ENCODE measurements at places on chromosomes 6 and 20. TPM values are rescaled to one million over a fixed set of nuclear protein-coding genes. Genes with fewer than 3 reads are reported as not detected.

- no peaks in the 10 kb centered on the region for H3K36me3 ChIP-seq
- no peak overlapping the region for H3K27ac ChIP-seq
- DNase-seq, result no peak
- H3K27me3 ChIP-seq, result no peaks in the 10 kb centered on the region
- H3K4me1 ChIP-seq, result no peaks in the 10 kb centered on the region
These were observed 575.3 kb downstream of the FRK start for GRCh38 chr6:115485400-115485799.

DNA sequence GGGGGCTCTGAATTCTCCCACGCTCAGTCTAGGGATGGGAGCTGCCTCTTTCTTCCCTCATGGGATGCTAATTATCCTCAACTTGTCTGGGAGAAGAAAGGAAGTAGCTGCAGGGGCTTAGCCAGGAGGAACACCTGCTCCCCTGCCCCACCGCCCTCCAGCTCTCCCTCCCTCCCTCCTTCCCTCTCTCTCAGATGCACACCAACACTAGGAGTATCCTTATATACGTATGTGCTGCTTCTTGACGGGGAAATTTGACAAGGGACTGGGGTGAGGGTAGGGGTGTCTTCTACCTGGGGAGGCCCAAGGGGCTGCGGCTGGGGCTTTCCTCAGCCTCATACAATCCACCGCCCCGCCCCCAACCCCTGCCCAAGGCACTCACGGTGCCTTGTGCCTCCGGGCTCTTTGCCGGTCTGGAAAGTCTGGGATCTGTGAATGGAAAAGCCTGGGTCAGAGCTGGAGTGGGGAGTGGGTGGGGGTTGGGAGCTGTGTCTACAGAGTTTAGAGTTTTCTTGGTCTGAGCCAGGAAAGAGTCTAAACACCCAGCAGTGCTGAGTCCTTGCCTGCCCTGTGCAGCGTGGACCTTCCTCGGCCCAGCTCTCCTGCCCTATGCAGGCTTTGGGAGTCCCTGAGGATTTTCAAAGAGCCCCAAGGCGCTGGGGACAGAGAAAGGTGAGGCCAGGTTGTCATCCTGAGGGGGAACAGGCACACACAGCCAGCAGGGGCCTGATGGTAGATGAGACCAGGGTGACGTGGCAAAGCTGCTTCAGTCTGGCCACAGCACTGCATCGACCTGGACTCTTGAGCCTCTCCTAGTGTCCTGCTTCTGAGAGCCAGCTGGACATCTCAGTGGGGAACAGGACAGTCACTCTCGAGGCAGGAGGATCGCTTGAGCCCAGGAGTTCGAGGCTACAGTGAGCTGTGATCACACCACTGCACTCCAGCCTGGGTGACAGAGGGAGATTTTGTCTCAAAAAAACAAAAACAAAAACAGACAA is 29.3 kb upstream of the EMILIN3 start:
- H3K36me3 ChIP-seq, result no peaks in the 10 kb centered on the region
- H3K4me3 ChIP-seq, result no peak overlapping the region
- H3K27ac ChIP-seq, result peak overlapping the region; percentile 26
- no peak for DNase-seq
- no peaks in the 10 kb centered on the region for H3K4me1 ChIP-seq

DNA sequence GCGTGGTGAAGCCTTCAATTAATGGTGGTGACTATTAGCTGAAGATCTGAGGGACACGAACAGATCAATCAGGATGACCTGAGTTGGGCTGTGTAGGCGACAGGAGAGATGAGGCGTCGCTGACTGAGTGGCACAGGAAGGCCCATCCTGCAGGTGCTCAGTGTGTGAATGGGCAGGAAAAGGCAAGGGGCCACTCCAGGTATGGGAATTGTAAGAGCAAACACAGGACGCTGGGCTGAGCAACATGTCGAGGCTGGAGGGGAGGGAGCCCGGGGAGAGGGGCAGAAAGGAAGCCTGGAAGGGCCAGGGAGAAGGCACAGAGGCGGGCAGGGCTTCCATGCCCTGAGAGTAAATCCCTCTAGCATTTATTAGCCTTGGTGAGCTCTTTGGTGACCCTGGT is 151.0 kb downstream of the VEGFA start:
- H3K4me1 ChIP-seq, result peaks cover 5% of the 10 kb centered on the region
- H3K27me3 ChIP-seq, result peaks cover 11% of the 10 kb centered on the region
- no peaks in the 10 kb centered on the region for H3K36me3 ChIP-seq
- no peak overlapping the region for H3K27ac ChIP-seq
- no peak overlapping the region for H3K4me3 ChIP-seq

DNA sequence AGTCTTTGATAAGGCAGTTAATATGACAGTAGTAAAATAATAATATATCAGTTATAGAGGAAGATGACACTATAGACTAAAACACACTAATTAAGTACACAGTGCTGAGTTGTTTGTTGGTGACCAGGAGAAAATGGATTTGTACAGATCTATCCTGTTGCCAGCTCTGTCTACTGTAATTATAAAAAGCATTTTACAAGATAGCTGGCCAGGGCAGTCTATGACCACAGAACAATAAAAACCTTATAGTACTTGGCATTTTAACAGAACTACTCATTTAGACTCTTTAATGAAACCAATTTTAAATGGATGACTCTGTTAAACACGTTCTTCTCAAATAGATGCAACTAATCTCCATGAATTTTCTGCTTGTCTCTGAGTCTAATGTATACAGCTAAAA is 367.5 kb downstream of the BTBD9 start:
- H3K27ac ChIP-seq, result no peak overlapping the region
- no peak for DNase-seq
- H3K4me1 ChIP-seq, result no peaks in the 10 kb centered on the region
- H3K27me3 ChIP-seq, result no peaks in the 10 kb centered on the region
- peaks cover 2% of the 10 kb centered on the region for H3K36me3 ChIP-seq
- H3K4me3 ChIP-seq, result no peak overlapping the region

The SPAG4 gene
- total RNA-seq, result 5.2 TPM

GRCh38 chr6:37698264-37699137 is 818 bp upstream of the MDGA1 start:
- peaks cover 4% of the 10 kb centered on the region for H3K36me3 ChIP-seq
- DNase-seq, result peak; percentile 90
- H3K4me3 ChIP-seq, result peak overlapping the region; percentile 97
- H3K27ac ChIP-seq, result peak overlapping the region; percentile 93
- peaks cover 59% of the 10 kb centered on the region for H3K27me3 ChIP-seq
- H3K4me1 ChIP-seq, result peaks cover 26% of the 10 kb centered on the region

- no peak overlapping the region for H3K4me3 ChIP-seq
- H3K4me1 ChIP-seq, result no peaks in the 10 kb centered on the region
- DNase-seq, result no peak
- no peaks in the 10 kb centered on the region for H3K36me3 ChIP-seq
These were observed 268.5 kb upstream of the MARCKS start for GRCh38 chr6:113588646-113589045.

The RAB32 gene
- total RNA-seq, result 0.89 TPM

- H3K27me3 ChIP-seq, result no peaks in the 10 kb centered on the region
- no peak overlapping the region for H3K4me3 ChIP-seq
- peaks cover 58% of the 10 kb centered on the region for H3K36me3 ChIP-seq
- no peak overlapping the region for H3K27ac ChIP-seq
- no peak for DNase-seq
These were observed 8.8 kb downstream of the DNPH1 start for GRCh38 chr6:43220439-43220951.

DNA sequence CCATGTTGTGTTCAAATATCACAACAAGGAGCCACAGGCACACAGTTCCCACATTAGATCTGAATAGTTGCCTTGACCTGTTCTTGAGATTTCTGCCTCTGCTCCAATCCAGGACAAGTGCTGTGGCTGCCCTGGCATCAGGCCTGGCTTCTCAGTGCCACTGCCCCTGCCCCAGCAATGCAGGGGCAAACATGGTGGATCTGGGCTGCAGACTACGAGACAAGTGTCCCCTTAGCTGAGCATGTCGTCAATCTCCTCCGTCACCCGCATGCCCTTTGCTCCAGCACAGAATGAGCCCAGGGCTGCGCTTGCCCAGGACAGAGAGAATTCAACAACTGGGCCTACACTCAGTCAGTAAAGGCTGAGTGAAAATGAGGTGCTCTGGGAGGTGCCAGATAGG is 201.6 kb downstream of the SYNDIG1 start:
- no peaks in the 10 kb centered on the region for H3K36me3 ChIP-seq
- H3K4me1 ChIP-seq, result no peaks in the 10 kb centered on the region
- H3K4me3 ChIP-seq, result no peak overlapping the region

DNA sequence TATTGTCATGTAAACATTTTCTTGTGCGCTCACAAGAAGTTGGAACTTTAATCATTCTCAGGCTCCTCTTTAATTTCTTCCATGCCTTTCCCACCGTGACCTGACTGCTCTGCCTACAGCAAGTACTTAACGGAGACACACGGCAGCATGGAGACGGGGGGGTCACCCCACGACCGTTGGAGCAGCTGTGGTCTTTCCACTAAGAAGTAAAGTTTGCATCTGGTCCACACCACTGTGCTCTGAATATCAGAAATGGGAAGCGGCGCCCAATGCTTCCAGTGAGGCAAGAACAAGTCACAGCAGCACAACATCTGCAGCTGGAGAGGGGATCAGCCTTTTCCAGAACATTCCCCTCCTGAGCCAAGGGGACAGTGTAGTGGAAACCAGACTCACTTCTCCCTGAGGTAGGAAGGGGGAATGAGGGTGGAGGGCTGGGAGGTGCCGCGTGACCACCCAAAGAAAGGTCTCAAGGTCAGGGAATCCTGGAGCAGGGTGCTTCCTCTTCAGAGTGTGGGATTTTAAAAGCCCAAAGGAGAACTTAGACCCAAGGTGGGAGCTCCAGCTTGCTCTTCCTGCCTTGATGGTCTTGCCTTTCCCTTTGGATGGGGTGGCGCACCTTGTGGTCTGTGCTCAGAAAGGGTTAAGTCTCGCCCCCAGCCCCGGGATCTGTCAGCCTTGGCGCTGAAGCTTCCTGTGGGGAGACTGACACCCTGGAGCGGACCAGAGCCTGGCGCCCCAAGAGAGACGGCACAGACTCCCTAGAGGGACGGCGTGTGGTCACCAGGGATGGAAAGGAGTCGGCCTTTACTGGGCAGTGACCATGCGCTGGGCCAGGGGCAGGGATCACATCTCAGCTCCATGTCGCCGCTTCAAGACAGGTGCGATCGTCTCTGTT is 25.6 kb upstream of the SMOC2 start:
- H3K4me3 ChIP-seq, result no peak overlapping the region
- no peak for DNase-seq
- peaks cover 4% of the 10 kb centered on the region for H3K27me3 ChIP-seq
- H3K36me3 ChIP-seq, result no peaks in the 10 kb centered on the region

DNA sequence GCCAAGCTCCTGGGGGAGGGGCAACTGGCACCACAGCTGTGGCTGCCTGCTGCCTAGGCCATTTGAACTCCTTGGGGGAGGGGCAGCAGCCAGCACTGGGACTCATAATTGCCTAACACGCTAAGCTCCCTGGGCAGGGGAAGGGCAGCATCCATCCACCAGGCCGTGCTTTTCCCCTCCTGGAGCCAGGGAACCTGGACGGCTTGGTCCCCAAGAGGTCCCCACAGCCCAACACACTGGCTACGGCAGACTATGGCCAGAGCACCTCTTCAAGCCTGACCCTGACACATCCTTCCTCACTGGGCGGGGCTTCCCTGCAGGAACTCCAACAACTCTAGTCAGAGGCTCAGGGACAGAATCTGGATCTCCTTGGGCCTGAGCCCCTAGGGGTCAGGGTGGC is 269.4 kb downstream of the RNF144B start:
- H3K27ac ChIP-seq, result no peak overlapping the region
- no peak for DNase-seq
- no peaks in the 10 kb centered on the region for H3K4me1 ChIP-seq
- no peaks in the 10 kb centered on the region for H3K36me3 ChIP-seq
- no peaks in the 10 kb centered on the region for H3K27me3 ChIP-seq

DNA sequence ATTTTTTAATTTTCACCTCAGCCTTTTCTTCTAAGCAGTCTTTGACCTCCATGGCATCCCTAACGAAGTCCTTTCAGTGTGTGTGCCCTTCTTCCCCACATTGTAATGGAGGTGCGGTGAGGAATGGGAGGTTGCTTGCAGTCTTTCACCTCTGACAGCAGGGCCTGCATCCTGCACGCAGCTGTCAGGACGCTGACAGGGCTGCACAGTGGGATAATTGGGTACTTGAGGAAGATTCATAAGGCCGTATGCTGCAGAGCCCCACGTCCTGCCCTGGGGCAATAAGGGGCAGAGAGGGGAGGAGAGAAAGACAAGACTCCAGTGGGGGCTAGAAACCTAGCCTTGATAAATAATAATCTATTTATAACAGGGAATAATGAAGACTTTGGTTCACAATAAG is 184.7 kb downstream of the SAMD5 start:
- H3K36me3 ChIP-seq, result no peaks in the 10 kb centered on the region
- H3K27me3 ChIP-seq, result no peaks in the 10 kb centered on the region
- no peak overlapping the region for H3K4me3 ChIP-seq
- no peaks in the 10 kb centered on the region for H3K4me1 ChIP-seq
- no peak overlapping the region for H3K27ac ChIP-seq

DNA sequence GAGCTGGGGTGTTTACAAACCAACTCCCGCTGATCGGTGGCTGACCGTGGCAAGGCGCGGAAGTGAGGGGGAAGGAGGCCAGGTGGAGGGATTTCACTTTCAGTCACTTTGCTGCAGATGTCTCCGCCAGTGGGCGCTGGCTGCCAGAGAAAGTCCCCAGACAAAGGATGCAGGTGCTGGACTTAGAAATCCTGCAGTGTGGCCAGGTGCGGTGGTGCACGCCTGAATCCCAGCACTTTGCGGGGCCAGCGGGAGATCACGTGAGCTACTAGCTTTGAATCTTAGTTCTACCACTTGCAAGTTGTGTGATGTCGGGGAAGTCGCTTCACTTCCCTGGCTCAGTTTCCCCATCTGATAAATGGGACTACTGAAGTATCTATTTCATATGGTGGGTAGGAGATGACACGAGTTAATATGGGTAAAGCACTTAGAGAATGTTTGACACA is 180.4 kb downstream of the ZNF217 start:
- peaks cover 5% of the 10 kb centered on the region for H3K4me1 ChIP-seq
- DNase-seq, result peak; percentile 83
- H3K27me3 ChIP-seq, result no peaks in the 10 kb centered on the region
- no peaks in the 10 kb centered on the region for H3K36me3 ChIP-seq
- H3K27ac ChIP-seq, result no peak overlapping the region

- H3K36me3 ChIP-seq, result peaks cover 53% of the 10 kb centered on the region
- H3K27me3 ChIP-seq, result no peaks in the 10 kb centered on the region
- DNase-seq, result no peak
These were observed 164.1 kb downstream of the UTRN start for GRCh38 chr6:144449218-144449617.

- H3K4me1 ChIP-seq, result no peaks in the 10 kb centered on the region
- no peak for DNase-seq
- no peak overlapping the region for H3K27ac ChIP-seq
- H3K36me3 ChIP-seq, result no peaks in the 10 kb centered on the region
- H3K4me3 ChIP-seq, result no peak overlapping the region
These were observed 44.9 kb downstream of the SNAI1 start for GRCh38 chr20:50027611-50028105.

DNA sequence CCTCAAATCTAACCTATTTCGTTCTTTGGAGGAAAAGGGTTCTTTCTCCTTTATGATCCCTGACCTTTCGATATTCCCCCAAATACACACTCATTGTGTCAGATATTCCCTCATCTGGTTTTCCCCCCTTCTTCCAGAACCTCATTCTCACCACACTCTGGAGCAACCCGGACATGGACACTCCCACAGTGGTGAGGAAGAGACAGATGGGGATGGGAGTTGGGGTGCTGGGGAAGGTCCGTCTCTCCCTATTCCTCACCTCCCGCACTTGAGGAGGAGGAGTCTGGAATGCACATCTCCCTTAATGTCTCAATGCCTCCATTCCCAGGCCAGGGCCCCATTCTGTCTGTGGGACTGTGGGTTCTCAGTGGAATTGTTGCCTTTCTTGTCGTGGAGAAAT is 1.3 kb downstream of the SLC39A7 start:
- no peak for DNase-seq
- peak overlapping the region; percentile 100 for H3K4me3 ChIP-seq
- peaks cover 54% of the 10 kb centered on the region for H3K36me3 ChIP-seq
- peak overlapping the region; percentile 97 for H3K27ac ChIP-seq
- peaks cover 72% of the 10 kb centered on the region for H3K4me1 ChIP-seq

GRCh38 chr20:40251284-40251932 is 437.6 kb downstream of the MAFB start:
- H3K36me3 ChIP-seq, result no peaks in the 10 kb centered on the region
- no peaks in the 10 kb centered on the region for H3K4me1 ChIP-seq
- DNase-seq, result no peak
- no peak overlapping the region for H3K27ac ChIP-seq
